ENCODE measurements at places on chromosomes 1 and 21.

- DNase-seq = no peak
These were observed 143.4 kb downstream of the ZZZ3 start for GRCh38 chr1:77538956-77539518.

- no peak for DNase-seq
These were observed at the start of gene FAM110D for GRCh38 chr1:26158908-26159742. TSS of gene FAM110D (plus strand) at chr1:26159079. CDS start at chr1:26161292, 2,213 bp downstream.

GRCh38 chr1:154416471-154417337 lies 11.6 kb downstream of the IL6R start:
- no peak for DNase-seq

DNA sequence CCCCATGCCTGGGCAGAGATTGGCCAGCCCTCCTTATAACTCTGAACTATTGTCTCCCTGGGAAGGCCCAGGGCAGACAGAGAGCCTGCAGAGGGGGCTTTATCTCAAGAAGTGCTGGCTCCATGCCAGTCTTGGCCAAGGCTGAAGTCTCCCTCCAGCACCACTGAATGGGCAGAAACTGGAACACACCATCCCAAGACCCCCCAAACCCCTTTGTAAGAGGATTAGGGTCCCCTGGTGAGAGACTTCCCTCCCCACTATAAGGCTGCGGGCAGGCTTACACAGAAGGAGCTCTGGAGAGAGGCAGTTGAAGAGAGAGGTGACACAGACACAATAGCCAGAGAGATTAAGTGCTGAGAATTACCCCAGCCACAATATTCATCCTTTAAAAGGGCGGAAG lies 97.2 kb downstream of the NAV1 start:
- DNase-seq = no peak

DNA sequence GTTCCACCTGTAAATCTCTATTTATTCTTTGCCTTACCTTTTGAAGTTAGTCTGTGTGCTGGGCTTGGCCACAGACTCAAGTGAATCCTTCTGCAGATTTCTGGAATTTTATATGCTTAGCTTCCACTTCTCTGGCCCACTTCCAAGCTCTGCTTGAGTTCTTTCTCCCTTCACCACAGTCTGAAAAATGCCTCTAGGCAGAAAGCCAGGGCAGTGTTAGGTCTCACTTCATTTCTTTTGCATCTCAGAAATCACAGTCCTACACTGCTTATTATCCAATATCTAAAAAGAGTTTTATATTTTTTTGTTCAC lies 48.9 kb downstream of the INKA2 start:
- DNase-seq = no peak

- DNase-seq = no peak
These were observed 59.6 kb downstream of the CAMK2N1 start for GRCh38 chr1:20426371-20426770.

DNA sequence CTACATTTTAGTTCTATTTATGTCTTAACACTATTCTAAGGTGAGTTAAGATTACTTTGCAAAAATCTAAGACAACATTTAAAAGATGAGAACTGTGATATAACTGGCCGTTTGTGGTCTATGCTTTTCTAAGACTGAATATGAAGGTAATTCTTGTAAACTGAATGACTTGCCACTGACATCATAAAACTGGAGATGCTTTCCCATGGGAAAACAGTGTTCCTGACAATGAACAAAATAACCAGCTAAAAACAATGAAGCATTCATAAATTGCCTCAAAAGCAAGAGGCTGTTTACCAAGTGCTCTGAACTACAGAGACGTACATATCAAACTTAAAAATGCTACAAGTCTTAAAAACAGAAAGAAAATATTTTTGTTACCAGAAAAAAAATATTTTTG lies 54.7 kb downstream of the APP start:
- DNase-seq = no peak

- peak; percentile 63 for DNase-seq
These were observed 23.1 kb downstream of the DYRK3 start for GRCh38 chr1:206658264-206658980.

- DNase-seq = no peak
These were observed 4.4 kb downstream of the RCSD1 start for GRCh38 chr1:167634435-167634834.

DNA sequence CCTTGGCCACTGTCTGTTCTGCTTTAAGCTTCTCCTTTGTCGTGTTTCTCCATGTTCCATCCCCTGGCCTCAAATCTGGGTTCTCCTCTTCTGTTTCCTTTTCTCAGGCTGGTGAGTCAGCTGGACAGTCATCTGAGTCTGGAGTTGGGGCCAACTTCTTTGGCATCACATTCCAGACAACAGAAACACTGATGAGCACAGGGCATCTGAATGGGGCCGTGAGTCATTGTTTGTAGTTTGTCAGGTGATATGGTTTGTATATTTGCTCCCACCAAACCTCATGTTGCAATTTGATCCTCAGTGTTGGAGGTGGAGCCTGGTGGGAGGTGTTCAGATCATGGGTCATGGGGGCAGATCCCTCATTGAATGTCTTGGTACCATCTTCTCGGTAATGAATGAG lies 14.3 kb upstream of the OLIG2 start:
- no peak for DNase-seq

- no peak for DNase-seq
These were observed 217.6 kb upstream of the NFIA start for GRCh38 chr1:60864722-60865121.

DNA sequence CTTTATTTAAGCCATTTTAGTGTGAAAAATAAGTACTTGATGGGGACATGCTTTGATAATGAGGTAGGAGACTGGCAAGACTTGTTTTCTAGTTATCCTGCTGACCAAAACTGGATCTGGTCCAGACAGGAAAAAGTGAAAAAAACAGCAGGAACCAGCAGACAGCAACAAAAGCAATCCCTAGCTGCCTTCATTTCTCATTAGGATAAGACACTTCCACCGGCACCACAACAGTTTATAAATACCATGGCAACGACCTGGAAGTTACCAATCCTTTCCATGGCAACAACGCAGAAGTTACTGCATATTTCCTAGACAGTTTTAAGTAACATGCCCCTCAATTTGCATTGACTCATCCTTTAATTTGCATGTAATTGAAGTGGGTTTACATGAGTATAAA lies 993.8 kb upstream of the NCAM2 start:
- no peak for DNase-seq

DNA sequence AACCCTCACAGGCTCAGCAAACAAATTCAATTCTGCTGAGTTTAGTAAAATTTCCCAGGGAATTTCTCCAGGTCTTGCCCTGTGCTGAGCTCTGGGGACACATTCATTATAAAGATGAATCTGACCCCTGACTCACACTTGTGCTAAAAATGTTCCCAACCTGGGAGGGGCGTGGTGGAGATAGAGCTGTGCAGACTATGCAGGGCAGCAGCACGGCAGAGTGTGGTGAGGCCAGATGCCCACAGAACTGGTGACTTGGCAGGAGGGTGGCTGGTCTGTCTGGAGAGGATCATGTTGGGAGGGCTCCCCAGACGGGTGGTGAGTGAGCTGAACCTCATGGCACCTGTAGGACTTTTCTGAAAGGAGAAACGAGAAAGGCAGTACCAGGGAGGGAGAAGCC lies 31.6 kb downstream of the FAAH start:
- no peak for DNase-seq

DNA sequence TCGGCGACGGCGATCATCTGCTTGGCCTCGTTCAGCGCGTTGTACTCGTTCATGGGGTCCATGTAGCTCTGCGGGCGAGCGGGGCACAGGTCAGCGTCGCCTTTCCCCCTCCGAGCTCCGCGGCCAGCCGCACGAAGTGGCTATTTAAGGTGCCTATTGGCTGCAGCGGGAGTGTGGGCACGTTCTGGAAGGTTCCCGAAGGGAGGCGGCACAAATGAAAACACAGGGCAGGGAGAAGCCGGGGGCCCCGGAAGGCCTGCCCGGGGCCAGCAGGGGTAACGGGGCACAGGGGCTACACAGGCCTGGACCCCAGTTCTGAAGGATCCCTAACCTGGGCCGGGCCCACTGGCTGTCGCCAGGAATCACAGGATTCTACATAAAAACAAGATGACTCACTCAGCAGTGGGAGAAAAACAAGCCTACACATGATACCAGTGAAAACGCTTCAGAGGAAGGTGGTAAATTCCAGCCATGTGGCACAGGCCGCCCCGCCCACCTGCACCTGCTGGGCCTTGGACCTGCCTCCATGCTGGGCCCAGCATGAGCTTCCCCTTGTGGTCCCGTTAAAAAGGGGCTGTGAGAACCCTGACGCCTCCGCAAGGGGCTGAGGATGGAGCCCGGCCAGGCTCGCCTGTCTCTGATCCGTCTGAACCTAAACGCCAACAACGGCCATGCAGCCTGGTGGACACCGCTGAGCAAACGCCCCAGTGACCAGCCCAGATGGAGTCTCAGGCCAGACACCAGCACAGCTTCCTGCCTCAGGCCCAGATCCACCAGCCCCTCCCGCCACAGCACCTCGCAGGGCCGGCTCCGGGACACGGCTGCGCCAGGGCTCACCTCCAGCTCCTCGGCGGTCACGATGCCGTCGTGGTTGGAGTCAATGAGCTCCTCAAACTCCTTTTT lies 3.9 kb upstream of the TNFRSF4 start:
- DNase-seq = peak; percentile 47

- DNase-seq = peak; percentile 45
These were observed 4.5 kb downstream of the DLGAP3 start for GRCh38 chr1:34924759-34925555.

- no peak for DNase-seq
These were observed 2.9 kb downstream of the CD1B start for GRCh38 chr1:158328426-158328825.

GRCh38 chr1:41019353-41019745 lies 2.2 kb downstream of the SLFNL1 start:
- no peak for DNase-seq

DNA sequence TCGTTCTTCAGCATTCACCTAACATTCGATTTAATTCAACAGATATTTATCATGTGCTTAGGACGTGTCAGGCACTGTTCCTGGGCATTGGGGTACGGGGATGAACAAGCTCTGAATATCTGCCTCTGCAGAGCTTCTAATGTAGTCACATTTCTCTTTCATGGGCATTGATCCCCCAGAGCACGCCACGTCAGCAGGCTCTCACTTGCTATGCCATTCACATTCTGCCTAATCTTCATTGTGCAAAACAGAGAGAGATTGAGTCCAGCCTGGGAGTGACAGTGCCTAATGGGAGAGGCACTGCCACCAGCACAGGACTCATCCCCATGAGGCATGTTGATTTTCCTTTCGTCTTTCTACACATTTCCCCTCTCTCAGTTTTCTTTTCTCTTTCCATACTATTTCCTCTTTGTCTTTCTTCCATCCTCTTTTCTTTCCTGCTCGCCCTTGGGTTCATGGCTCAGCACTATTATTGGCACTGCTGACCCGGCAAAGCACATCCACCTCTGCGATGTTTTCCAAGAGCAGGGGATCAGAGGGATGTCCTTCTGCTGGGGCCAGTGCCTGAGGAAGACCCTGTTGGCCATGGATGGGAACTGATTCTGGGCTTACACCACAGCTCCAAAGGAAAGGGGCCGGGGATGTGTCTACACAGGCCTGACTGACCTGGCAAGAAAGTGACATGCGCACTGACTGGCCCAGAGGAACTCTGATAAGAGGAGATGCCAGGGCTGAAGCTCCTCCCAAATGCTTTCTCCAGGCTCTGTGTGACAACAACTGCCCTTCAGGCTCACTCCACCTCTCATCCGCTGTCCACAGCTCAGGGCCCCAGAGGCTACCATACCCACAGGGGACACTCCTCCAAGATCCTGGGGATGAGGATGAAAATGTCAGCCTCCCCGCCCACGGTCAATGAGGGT lies 195.9 kb downstream of the TOMM20 start:
- no peak for DNase-seq

DNA sequence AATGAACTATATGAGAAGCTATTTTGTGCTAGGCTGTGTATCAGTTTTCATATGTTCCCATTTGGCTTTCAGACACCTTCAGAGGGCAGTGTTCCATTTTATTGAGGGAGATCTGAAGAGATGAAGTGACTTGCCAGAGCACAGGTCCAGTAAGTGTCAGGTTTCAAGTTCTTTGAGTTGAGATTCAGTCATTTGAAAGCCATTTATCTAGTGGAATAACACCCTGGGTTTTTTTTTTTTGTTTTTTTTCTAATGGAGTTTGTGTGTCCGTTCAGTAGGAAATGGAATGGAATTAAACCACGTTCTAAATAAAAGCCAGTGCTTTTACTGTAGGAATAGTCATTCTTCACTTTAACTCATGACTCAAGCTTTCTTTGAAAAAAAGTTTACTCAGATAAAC lies 652.9 kb upstream of the USP24 start:
- no peak for DNase-seq

DNA sequence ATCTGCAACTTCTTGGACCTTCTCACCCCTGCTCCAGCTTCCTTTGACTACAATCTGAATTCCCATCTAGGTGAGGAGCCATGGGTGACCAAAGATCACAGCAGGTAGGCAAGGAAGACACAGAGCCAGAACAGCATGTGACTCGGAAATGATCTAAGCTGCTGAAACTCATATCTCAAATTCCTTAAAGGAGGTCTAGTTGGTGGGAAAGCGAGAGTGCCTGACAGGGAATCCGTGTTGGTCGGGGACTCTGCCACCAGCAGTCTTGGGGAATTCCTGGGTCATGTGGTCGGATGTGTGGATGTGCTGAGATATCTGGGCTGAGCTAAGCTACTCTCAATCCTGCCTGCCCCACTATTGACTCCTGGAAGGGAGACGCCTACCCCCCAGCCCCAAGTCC lies 3.2 kb upstream of the NUAK2 start:
- DNase-seq = no peak

- DNase-seq = no peak
These were observed 160.7 kb upstream of the LMO4 start for GRCh38 chr1:87167848-87168525.

- DNase-seq = no peak
These were observed 297.0 kb downstream of the DISC1 start for GRCh38 chr1:231923491-231924041.

- DNase-seq = no peak
These were observed 316.8 kb upstream of the CAMK1G start for GRCh38 chr1:209266590-209267205.

DNA sequence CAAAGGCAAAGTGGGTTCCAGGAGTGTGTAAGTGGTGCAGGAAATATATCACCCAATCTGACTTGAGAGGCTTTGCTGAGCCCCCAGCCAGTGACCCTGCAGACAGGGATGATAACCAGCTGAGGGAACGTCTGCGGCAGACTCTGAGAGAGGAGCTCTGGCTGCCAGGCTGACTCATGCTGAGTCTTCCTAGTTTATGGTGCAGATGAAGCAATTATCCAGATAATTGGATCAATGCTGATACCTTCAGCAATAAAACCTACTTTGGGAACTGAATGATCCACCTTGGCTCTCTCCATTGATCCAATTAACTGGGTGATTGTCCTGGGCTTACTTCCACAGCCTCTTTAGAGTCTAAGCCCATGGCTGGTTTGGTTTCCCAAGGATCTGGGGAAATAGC lies 7.3 kb downstream of the C8B start:
- DNase-seq = no peak

Measured in CD4-positive, alpha-beta T cell treated with Interleukin-17A for 1 hour (primary cell).